ENCODE measurements at places on chromosomes 2 and 18. TPM values are rescaled to one million over a fixed set of nuclear protein-coding genes. Genes with fewer than 3 reads are reported as not detected.

The GPBAR1 gene
- not detected for total RNA-seq

The STARD6 gene
- 0.28 TPM for total RNA-seq

The SERPINB10 gene
- not detected for total RNA-seq

The ABCG8 gene
- total RNA-seq = not detected

The CCDC178 gene
- not detected for total RNA-seq

GRCh38 chr2:108833219-108833618 is 46.6 kb downstream of the CCDC138 start:
- DNase-seq = peak; percentile 36

DNA sequence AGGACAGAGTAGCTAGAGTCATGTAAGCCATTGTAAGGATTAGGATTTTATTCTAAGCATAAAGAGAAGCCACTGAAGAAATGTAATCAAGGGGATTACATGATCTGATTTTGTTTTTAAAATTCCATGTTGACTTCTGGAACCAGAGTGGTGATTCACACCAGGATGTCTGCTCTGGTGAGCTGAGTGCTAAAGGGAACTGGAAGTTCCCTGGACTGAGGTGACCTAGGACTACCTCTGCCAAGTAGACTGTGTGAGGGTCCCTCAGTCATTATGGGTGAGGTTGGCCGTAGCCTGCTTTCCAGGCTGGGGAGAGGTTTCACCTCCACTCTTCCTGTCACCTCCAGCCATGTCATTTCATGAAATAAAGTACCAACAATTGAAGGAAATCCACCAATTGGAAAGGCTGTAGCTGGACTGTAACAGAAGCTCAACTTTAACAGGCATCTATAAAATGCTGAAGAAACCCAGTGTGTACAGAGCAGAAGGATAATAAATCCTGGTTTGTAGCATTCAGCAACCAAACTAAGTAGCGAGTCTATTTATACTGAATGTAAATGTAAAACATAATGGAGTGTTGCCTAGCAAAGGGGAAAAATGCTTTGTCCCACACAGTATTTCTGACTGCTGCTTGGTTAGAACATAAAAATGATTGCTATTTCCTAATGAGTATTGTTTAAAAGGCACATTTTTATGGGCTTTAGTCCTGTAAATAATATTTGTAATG is 507.4 kb upstream of the PKDCC start:
- DNase-seq = no peak

- no peak for DNase-seq
Measured at GRCh38 chr18:9810994-9811705, 74.6 kb upstream of the TXNDC2 start.

DNA sequence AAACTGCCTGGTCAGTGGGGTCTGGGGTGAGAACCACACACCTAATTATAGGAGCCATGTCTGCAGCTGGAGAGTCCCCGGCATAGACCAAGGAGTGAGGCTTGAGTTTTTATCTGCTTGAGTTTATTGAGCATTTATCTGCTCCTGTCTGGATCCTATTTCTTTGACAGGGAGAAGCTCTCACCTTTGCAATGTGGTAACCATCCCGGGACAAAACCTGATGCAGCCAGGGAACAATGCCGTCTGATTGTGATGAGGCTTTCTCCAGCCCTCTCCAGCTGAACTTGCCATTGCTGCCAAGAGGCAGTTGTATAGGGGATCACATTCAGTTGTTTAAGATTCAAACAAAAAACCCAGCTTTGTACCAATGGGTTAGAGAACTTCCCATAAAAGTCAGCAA is 324.4 kb downstream of the TSN start:
- no peak for DNase-seq

DNA sequence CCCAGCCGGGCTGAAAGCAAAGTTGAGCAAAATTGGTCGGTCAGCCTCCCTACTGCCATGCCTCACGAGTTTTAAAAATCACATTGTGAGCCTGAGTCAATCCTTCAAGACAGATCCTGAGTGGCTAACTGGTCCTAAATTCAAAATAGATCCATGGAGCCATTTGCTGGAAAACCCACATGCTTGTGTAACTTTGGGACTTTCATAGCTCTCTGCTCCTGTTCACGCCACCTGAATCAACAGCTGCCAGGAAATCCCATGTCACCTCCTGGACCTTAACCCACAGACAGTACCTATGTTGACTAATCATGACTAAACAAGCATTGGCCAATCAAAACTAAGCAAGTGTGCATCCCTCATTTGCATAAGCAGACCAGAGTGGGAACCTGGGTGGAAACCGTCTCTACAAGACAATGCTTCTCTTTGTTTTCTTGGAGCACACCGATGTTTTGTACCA is 42.8 kb upstream of the LDLRAD4 start:
- no peak for DNase-seq

GRCh38 chr2:110702514-110703380 is 24.9 kb upstream of the BUB1 start:
- DNase-seq = no peak

DNA sequence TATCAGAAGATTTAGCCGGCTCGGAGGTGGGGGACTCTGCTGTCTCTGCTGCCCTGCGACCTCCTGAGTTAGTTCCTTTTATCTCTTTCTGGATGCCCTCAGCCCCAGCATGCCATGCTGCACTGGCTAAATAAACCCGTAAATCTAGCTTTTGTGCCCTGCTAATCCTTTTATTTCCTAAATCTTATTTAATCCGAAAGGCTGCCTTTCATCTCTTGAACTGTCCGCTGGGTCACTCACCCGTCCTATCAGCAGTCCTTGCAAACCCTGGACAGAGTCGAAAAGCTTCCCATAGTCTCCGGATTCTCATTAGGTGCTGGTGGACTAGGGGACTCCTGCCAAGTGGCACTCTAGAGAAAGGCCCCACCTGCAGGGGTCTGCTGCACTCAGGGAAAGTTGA is 122.0 kb upstream of the APCDD1 start:
- DNase-seq = no peak

DNA sequence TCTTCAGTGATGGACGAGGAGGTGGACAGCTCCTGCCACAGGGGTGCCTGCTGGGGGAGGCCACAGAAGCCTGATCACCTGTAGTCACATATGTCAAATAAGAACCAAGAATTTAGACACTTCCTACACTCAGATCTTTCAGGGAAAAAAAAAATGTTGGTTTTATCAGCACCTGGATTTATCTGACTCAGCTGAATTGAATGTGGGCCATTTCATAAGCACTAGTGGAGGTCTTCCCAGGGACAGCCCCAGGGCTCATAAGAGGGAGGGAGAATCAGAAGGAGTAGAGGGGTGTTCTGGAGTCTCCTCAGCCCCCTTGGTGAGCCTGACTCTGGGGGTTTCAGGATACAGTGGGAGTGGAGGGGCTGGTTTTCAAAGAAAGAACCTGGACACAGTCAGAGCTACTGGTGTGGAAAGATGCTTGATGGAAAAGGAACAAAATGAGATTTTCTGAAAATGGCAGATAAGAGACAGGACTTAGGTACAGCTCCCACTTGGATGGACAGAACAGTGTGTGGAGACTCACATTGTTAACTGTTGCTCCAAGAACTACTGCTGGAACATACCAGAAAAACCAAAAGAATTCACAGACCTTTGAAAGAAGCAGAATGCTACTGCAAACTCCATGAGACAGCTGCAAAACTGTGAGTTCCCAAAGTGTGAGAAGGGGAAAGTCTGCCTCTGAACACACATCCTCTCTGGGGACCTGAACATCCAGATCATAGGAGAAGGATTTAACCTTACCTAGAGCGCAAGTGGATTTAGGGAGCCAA is 45.4 kb downstream of the LCT start:
- peak; percentile 50 for DNase-seq

GRCh38 chr18:52844323-52844722 is 504.3 kb downstream of the DCC start:
- no peak for DNase-seq

GRCh38 chr2:145407-145806 is 99.1 kb upstream of the FAM110C start:
- DNase-seq = no peak

GRCh38 chr2:38095996-38096861 is 20.3 kb upstream of the CYP1B1 start:
- peak; percentile 58 for DNase-seq

DNA sequence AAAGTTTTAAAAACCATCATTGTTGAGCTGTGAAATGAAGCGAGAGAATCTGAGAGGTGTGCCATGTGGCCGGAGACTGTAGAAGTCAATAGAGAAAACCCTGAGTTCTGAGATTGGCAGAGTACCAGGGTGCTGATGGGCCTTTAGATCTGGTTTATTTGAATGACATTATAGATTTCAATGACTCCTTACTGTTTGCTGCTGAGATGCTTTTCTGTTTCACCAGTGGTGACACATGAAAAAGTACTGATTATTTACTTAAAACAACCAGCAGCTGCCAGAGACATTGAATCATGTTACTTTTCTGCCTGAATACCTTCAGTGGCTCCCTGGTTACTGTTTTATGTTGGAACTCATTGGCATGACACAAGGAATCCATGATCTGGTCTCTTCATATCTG is 602.7 kb upstream of the ZNF804A start:
- DNase-seq = no peak

- no peak for DNase-seq
Measured at GRCh38 chr2:88932686-88933085, 241.2 kb downstream of the RPIA start.

DNA sequence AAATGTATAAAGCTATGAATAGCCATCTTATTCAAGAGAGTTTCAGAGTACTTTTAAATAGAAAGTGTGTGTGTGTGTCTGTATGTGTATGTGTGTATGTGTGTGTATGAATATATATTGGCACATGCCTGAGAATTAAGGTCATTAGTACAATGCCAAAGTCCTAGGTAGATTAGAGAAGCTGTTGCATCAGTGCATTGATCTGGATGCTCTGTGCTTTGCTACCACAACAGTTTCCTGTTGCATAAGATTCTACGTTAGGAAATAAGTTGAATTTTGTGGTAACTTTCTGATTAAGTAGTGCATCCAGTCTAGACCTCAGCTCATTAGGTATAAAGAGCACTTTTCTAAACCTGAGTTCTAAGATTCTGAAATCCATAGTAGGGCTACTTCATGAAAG is 1102.8 kb upstream of the KLHL29 start:
- peak; percentile 2 for DNase-seq
